ENCODE measurements at places on chromosomes 7 and 10. TPM values are rescaled to one million over a fixed set of nuclear protein-coding genes. Genes with fewer than 3 reads are reported as not detected.

The GFRA1 gene
- 0.36 TPM for total RNA-seq

The ZNF107 gene
- 2.0 TPM for total RNA-seq

The GIMAP8 gene
- 0.81 TPM for total RNA-seq

The C10orf67 gene
- total RNA-seq = not detected

The JAKMIP3 gene
- 0.16 TPM for total RNA-seq

The CCT6A gene
- 78.5 TPM for total RNA-seq

The PRRT4 gene
- total RNA-seq = 1.8 TPM

Measured in cardiac atrium fibroblast (primary cell).